SK-N-DZ (cell line): ENCODE measurements at places on chromosomes 11 and 22.
A peak's percentile ranks its signal among the peaks of the same experiment; 100 is the strongest.

DNA sequence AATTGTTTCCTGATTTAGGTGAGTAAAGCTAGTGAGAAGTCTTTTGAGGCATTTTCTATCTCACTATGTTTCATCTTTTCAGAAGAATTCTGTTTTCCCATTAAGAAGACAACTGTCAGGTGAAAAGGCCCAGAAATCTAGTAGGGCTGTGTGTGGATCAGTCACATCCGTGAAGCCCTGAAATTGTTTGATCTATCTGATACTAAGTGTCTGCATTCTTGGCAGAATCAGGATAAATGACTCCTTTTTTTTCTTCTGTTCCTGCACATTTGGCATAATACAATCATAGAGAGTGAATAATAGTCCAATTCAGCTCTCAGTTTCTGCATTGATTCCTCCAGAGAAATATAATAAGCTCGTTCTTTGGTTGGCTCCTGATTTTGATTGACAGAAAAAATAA lies 208.3 kb downstream of the NAV2 start:
- DNase-seq: no peak

- DNase-seq: no peak
These were observed 391.3 kb downstream of the JRKL start for GRCh38 chr11:96781082-96781481.

GRCh38 chr11:14551380-14551779 lies 31.2 kb upstream of the PSMA1 start:
- DNase-seq: no peak

- DNase-seq: no peak
These were observed 1.9 kb upstream of the MOGAT2 start for GRCh38 chr11:75715688-75716087.

- no peak for DNase-seq
These were observed 52.1 kb downstream of the SHANK2 start for GRCh38 chr11:71200172-71200716.

DNA sequence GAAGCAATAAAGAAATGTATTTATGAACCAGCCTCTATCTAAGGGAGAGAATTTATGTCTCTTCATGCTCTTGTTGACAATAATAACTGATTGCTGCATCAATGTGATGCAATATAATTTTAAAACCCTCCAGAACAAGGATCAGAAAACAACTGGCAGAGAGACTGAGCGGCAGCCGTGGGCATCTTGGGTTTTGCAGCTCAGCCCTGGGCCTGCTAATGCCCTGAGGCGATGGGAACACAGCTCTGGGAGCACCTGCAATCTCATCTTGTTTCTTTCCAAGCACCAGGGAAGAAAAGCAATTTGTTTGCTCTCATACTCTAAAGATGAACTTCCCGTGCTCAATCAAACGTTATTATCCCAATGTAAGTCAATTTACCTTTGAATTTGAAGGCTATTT lies 245.7 kb downstream of the ST3GAL4 start:
- DNase-seq: no peak

- no peak for DNase-seq
These were observed 40.8 kb downstream of the USP47 start for GRCh38 chr11:11882539-11882938.

DNA sequence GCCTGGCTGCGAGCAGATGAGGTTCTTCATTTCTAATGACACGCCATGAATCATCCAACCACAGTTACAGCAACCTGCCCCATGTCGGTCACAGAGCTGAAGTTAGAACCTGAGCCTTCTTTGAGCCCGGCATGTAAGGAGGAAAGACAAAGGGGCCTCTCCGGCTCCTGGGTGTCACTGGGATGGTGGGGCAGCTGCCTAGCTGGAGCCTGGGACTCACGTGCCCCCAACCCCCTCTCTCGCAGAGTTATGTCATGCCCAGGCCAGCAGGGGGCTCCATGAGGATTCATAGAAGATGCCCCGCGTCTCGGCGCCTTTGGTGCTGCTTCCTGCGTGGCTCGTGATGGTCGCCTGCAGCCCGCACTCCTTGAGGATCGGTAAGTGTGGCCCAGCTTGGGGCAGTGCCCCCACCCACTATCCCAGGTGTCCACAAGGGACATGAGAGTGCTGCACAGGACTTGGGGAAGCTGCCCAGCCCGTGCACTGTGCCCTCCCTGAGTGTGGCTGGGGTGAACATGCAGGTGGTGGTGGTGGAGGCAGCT lies 148.5 kb downstream of the GRIK4 start:
- DNase-seq: peak; percentile 17

DNA sequence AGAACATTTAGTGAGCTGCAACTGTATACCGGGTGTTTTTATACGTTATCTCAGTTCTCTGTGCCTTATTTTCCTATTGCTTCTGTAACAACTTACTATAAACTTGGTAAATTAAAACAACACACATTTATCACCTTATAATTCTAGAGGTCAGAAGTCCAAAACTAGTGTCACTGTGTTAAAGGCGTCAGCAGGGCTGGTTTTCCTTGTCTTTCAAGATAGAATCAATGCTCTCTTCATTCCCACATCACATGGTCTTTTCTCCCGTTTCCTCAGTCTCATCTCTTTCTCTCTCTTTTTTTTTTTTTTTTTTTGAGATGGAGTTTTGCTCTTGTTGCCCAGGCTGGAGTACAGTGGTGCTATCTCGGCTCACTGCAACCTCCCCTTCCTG lies 36.1 kb downstream of the MB start:
- DNase-seq: no peak

GRCh38 chr11:120658071-120658423 lies 146.5 kb downstream of the GRIK4 start:
- DNase-seq: no peak

- DNase-seq: no peak
These were observed 200.7 kb downstream of the MSANTD4 start for GRCh38 chr11:105821372-105821771.

DNA sequence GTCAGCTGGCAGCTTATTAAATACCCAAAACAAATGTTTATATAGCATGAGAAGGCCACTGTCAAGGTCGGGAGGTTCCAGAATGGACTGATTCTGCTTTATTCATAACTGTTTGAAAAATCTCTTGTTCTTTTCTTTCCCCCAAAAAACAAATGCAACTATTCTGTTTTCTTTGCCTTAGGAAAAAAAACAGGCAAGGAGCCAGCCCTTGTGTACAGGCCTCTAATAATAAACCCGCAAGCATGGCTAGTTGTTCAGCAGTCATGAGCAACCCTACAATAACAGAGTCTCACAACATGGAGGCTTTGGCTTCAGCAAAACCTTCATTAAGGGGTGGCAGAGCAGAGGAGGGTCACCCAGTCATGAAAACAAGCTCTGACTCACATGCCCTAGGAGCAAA lies 191.7 kb downstream of the KIRREL3 start:
- DNase-seq: no peak

- no peak for DNase-seq
These were observed 176.5 kb downstream of the TENM4 start for GRCh38 chr11:79264284-79264683.

GRCh38 chr22:28736301-28737155 lies 5.1 kb downstream of the CHEK2 start:
- no peak for DNase-seq

DNA sequence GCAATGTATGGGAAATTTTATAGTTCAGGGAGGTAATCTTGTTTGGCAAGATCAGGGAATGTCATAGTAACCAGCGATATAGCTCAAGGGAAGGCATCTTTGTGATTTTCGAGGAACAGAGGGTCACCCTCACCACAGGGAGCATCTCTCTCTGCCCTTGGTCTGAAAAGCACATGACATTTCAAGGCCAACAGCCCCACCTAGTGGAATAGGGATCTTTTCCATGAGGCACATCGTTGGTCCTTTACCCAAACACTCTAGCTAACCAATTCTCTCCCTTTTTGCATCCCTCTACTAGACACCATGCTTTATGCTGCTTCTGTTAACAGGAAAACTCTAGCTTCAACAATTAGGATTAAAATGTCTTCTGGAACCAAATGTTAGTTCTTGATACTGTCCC lies 179.0 kb downstream of the GRM5 start:
- DNase-seq: peak; percentile 69

DNA sequence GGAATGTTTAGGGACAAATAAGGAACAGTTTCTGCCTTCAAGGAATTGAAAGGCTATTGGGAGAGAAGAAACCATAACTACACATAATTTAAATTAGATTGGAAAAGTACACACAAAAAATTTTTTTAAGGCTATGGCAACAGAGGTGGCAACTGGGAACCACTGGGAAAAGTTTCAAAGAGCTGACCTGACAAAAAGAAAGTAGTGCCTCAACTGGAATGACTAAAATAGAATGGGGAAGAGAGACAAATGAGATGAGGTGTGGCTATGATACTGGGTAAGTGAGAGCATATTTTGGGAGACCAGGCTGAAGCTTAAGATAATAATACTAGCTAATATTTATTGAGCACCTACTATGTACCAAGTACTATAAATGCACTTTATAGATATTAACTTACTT lies 2.9 kb upstream of the AKIP1 start:
- DNase-seq: no peak

- no peak for DNase-seq
These were observed 23.8 kb downstream of the TPBGL start for GRCh38 chr11:75264356-75264755.

DNA sequence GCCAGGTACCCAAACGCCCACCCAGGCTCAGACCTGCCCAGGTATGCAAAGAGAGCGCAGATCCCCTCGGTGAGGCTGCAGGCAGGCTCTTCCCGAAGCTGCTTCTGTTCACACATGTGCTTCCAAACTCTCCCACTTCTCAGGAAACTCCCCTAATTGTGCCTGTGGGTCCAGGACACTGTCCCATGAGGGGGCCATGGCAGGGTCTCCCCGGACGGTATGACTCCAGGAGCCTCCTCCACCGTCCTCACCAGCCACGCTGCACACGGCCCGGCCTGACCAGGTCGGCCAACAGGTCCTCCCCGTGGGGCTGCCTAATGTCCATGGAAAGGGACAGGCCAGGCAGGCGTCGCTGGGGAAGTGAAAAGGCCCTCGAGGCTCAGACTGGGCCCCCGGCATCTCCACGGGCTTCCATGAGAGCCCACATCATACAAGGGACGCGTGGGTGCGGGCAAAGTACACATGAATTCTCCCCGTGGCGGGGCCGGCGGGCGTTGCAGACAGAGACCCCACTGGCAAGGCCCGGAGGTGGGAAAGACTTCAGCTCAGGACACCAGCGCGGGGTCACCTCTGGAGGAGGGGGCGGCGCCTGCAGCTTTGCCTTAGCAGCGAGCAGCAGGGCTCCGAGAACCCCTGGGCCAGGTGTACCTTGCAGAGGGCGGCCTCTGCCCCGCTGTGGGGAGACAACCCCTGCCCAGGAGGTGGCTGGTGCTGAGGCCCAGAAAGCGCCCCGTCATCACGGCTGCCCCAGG lies 526.1 kb downstream of the BRD1 start:
- no peak for DNase-seq

- DNase-seq: peak; percentile 17
These were observed 562 bp downstream of the SHANK2 start for GRCh38 chr11:71251761-71252268.

GRCh38 chr11:70668204-70669202 lies 270.2 kb downstream of the CTTN start:
- no peak for DNase-seq

DNA sequence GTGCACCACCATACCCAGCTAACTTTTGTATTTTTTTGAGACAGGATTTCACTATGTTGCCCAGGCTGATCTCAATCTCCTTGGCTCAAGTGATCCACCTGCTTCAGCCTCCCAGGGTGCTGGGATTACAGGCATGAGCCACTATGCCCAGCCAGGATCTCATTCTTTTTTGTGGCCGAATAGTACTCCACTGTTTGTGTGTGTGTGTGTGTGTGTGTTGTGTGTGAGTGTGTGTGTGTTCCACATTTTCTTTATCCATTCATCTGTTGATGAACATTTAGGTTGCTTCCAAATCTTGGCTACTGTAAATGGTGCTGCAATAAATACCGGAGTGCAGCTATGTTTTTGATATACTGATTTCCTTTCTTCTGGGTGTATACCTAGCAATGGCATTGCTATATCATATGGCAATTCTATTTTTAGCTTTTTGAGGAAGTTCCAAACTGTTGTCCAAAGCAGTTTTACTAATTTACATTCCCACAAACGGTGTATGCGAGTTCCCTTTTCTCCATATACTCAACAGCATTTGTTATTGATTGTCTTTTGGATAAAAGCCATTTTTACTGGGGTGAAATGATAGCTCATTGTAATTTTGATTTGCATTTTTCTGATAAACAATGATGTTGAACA lies 105.4 kb downstream of the TTC28 start:
- no peak for DNase-seq

DNA sequence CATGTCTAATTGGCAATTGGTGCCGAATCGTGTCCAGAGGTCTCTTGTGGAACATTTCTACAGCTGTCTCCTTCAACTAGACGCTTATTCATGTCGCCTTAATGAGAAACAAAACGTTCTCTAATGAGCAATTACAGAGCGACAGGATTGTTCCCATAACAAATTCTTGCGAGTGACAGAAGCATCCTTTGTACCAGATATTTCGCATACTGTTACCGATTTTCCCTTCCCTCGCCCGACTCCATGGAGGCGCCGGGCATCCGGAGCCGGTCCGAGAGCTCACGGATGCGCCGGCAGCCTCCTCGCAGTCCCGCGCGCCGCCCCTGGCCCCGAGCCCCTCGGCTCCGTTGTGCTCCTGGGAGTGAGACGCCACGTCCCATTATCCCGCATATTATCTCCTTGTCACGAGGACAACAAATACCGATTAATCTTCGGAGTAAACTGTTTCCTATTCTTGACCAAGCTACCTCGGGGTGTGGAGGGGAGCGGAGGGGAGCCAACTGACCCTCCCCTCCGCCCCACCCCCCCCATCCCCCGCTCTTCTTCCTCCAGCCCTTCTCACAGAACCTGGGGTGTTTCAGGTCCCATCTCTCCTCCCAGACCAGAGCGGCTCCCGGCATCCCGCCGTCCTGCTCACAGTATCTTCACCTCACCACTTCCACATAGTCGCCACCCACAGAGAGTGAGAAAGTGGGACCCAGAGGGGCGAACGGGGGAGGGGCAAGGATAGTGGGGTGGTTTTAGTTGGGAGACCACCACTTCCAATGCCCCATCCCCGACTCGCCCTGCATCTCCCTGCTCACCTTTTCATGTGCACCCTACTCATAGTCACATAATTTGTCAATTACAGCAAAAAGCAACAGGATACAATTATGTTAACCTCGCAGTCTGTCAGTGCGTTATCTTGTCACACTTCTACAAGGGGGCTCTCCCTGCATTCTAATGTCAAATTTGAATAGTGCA lies 11.4 kb downstream of the PAX6 start:
- no peak for DNase-seq

- no peak for DNase-seq
These were observed 5.6 kb downstream of the SYTL2 start for GRCh38 chr11:85805387-85805786.

DNA sequence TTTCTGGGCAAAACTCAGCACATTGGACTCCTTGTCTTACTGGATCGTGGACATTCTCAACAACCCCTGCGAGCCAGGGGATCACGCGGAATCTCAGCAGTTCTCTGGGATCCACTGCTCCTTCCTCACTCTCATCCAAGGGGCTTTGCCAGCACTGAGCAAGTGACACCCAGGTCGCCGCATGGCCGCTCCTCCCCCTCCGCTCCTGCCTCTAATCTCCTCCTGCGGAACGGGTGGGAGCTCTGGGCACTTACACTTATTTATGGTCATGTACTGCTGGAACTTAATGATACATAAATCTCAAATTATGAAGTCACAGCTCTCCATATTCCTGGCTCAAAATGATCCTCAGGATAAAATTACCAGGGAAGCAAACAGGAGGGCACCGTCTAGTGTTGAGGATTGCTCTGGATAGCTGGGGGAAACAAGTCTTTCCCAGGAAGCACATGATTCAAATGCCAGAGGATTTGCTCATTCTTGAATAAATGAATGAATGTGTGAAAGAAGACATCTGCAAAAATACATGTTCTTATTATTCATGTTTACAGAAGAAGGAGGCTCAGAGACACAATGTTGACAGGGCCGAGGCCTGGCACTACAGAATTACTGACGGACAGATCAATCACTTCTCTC lies 1077.3 kb downstream of the TBC1D22A start:
- no peak for DNase-seq
